ENCODE measurements at places on chromosomes 2 and 18.
A peak's percentile ranks its signal among the peaks of the same experiment; 100 is the strongest.

- DNase-seq = no peak
These were observed 703.5 kb upstream of the CHAC2 start for GRCh38 chr2:53064154-53064553.

GRCh38 chr18:62767321-62767720, 52.0 kb downstream of the PHLPP1 start:
- no peak for DNase-seq

- no peak for DNase-seq
These were observed 76.5 kb downstream of the BABAM2 start for GRCh38 chr2:27967076-27967475.

DNA sequence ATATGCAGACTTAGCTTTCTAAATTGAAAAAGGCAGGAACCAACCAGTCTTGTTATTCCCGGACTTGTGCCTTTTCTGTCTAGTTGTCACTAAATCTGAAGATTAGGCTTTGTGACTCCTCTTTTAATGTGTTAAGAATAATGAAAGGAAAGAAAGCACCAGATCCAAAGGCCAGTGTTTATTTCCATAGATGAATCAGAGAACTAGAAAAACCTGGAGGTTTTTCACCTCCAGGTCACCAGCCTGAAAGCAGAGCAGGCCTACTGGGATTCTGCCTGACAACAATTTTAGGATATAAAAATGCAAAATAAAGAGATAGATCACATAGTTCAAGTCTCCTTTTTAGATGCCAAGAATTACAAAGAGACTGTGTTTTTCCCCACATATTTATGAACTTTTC, 160.4 kb downstream of the GULP1 start:
- DNase-seq = no peak

DNA sequence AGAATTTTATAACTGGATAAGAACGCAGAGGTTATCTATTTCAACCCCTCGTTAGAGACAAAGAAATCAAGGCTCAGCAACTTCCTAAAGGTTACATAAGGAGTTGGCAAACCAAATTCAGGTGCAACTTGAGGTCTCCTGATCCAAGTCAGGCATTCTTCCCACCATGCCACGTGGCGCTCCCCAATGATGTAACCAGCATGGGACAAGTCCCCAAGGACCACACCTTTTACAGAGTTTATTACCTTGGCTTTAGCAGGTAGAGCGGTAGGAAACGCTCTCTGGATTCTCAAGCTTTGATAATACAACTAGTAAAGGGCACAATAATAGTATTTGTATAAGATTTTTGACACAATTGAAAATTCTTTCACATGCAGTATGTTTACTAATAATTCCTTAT, 26.7 kb upstream of the MBOAT2 start:
- no peak for DNase-seq

GRCh38 chr18:49869354-49869753, 56.0 kb upstream of the ACAA2 start:
- no peak for DNase-seq

DNA sequence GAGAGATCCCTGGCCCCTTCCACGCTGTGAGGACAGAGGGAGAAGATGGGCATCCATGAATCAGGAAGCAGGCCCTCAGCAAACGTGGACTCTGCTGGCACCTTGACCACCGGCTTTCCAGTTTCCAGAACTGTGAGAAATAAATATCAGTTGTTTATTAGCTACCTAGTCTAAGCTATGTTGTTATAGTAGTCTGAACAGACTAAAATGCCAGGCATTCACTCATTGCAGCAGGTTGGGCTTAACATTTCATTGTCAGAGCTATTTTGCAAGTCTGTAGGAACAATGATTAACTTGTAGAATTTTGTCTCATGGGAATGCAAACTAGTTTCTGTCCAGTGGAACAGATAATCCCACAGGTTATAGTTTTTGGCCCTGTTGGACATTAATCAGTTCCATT, 24.8 kb upstream of the TBC1D8 start:
- DNase-seq = no peak

- no peak for DNase-seq
These were observed 23.4 kb upstream of the TMEM87B start for GRCh38 chr2:112031473-112032223.

DNA sequence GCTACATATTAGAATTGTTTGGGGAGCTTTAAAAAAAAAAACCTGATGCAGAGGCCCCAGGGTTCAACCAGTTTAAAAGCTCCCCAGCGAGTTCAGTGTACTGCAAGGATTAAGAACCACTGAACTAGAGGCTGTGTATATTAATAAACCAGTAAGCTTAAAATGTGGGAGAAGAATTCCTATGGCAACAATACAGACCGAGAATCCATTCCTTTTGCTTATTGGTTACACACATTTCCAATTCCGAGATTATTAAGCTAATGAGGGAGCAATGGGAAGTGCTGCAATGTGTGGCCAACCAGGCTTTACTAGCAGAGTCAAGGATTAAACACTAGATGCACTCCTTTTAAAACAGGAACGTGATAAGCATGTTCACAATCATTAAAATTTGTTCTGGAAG, 204.4 kb downstream of the TDRD15 start:
- no peak for DNase-seq

DNA sequence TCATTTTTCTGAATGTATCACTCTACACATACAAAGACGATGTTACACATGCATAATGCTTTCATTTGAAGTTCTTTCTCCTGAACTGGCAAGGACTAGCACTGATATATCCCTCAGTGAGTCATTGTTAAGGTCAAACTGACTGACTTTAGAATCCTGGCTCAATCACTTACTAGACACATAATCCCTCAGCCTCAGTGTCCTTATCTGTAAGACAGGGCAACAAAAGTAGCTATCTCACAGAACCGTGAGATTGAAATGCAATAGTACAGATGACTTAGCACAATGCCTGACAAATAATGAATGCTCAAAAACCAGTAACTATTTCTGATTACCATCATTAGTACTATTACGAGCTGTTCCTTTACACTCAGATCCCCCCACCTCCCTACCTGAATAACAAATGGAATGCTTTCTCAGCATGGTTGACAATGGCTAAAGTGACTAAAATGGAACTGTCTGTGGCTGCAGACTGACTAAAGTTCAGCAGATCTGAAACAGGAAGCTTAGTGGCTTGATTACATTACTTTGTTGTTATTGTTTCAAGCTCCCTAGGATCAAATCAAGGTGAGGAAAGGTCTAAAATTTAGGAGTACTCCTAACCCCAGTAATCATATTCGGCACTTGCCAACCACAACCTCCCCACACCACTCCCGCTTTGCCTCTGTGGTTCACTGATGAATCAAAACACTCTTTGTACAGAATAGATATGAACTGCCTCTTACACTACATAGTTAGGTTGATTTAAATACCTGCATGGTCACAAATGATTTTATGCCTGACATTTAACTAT, 35.8 kb upstream of the CACNB4 start:
- no peak for DNase-seq

DNA sequence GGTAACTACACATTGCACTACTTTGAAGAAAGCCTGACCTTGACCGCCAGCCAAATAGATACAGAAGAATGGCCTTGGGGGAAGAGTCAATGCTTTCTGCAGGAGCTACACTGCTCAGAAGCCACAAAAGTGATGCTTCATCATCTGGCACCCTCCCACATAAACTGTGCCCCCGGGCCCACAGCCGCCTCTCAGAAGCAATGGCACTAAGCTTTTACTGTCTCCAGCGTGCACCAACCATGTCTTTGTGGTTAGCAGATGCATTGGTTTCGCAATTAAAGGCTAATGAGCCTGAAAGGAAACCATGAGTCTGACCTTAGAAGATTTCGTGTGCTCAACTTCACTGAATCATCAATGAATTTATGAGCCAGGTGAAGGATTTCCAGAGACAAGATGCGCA, 209.4 kb upstream of the TRIB2 start:
- DNase-seq = peak; percentile 73

DNA sequence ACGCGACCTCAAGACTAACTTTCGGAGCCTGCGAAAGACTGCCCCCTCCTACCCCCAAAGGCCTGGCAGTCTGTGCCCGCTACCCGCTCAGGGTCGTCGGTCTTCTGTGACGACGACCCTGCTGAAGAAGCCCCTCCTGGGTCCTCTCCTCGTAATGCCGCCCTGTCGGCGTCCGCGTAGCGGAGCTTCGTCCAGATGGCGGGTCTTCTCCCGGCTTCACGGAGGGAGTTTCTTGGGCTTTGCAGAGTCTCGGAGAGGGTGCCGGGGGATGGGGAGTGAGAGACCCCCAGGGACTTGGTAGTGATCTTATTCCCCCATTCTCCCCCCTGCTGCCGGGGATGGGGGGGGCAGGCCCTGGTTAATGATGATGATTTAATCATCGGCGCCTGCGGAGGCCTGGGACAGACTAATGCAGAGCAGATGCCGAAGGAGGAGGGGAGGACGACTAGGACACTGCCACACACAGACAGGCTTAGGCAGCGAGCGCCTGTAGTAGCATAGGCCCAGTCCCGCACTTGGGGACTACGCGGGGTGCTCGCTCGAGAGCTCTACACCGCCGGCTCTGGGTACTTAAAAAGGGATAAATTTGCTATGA, 528 bp upstream of the PCGF1 start:
- peak; percentile 49 for DNase-seq

DNA sequence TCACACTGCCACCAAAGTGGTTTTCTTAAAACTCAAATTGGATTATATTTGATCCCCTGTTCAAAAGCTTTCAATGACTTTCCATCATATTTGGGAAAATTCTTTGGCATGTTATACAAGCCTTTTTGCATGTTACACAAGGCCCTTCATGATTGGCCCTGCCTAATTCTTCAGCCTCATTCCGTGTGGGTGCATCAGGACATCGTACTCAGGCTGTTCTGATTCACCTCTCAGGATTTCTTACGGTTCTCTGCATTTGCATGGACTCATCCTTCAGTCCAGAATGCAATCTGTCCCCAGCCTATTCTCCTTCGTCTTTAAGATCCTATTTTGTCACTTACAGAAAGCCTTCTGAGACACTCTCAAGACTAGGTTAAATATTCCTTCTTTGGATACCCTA, 107.8 kb downstream of the LYPD1 start:
- no peak for DNase-seq

DNA sequence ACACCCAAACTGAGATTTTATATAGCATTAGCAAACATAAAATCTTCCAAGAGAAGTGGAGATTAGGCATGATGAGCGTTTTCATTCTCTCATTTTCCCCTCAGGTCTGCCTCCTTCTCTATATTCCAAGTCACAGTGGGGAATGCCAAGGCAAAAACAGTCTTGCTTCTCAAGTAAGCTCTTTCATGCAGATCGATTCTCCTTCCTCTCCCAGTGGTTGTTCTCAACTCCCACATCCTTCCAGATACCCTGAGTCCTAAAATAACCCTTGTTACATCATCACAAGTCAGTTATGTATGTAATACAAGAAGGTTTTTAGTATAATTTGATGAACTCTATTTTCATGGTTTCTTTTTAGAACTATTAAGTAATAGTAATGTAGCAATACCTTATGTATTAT, 150.6 kb downstream of the TXNL1 start:
- DNase-seq = no peak

- DNase-seq = peak; percentile 46
These were observed 128.5 kb downstream of the EPHA4 start for GRCh38 chr2:221443645-221444044.

GRCh38 chr2:234025891-234026401, 24.6 kb upstream of the SPP2 start:
- DNase-seq = no peak

- no peak for DNase-seq
These were observed 135.7 kb upstream of the MYCN start for GRCh38 chr2:15804691-15805090.

- no peak for DNase-seq
These were observed 78.8 kb downstream of the MYL12B start for GRCh38 chr18:3340682-3341097.

GRCh38 chr2:96907115-96908041, 37.5 kb upstream of the SEMA4C start:
- no peak for DNase-seq

GRCh38 chr2:213703406-213704098, 419.3 kb downstream of the SPAG16 start:
- DNase-seq = no peak

- no peak for DNase-seq
These were observed 551.4 kb downstream of the NRXN1 start for GRCh38 chr2:50480507-50480906.

DNA sequence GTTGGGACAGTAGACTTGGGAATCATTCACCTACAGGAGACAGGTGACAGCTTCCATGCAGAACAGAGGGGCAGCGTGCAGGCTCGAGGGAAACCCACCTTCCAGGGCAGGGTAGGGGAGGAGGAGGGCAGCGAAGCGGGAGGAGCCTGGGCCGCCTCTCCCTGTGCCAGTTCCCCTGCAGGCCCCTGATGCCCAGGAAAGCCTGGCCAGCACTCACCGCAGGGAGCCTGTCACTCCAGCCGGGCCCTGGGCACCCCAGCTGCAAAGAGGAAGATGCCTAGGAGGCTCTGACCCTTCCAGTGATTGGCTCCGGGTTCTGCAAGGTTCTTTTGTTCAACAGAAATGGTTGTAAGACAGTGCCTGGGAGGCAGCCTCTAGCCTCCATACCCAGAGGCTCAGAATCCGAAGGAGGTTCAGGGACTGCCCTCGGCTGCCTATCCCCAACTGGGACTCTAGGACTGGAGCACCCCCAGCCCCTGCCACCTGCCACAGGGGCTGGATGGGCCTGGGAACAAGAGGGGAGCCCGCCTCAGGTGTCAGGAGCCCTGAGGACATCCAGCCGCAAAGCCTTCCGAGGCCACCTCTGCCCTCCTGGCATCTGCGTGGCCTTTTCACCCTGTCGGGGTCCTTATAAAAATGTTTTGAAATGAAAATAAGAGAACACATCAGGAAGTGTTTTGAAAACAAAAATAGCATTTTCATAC, 103.2 kb downstream of the PTGR3 start:
- DNase-seq = no peak

- no peak for DNase-seq
These were observed 11.0 kb downstream of the SLC4A3 start for GRCh38 chr2:219638217-219638947.

DNA sequence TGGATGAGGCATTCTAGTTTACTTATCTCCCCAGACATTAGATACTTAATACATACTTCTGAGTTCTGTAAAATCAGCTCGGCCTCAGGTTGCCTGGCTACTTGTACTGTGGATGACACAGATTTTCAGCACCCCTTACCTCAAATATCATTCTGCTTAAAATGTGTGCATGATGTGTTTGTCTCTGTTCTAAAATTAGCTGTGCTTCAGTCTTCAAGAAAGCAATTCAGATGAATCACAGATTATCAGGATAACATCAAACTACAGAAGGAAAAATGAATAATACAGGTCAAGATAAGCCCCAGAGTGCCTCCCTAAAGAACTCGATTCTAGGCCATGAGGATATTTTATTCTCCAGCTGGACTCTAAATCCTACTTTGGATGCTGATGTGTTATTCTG, 21.3 kb upstream of the MAPRE2 start:
- no peak for DNase-seq

- no peak for DNase-seq
These were observed 28.0 kb downstream of the EHBP1 start for GRCh38 chr2:62733546-62733945.
